Activated T-cell treated with anti-CD3 and anti-CD28 coated beads for 48 hours (primary cell): ENCODE measurements at places on chromosomes 3 and 15.

GRCh38 chr15:70617076-70617910 lies 146.1 kb downstream of the UACA start:
- no peak for DNase-seq

DNA sequence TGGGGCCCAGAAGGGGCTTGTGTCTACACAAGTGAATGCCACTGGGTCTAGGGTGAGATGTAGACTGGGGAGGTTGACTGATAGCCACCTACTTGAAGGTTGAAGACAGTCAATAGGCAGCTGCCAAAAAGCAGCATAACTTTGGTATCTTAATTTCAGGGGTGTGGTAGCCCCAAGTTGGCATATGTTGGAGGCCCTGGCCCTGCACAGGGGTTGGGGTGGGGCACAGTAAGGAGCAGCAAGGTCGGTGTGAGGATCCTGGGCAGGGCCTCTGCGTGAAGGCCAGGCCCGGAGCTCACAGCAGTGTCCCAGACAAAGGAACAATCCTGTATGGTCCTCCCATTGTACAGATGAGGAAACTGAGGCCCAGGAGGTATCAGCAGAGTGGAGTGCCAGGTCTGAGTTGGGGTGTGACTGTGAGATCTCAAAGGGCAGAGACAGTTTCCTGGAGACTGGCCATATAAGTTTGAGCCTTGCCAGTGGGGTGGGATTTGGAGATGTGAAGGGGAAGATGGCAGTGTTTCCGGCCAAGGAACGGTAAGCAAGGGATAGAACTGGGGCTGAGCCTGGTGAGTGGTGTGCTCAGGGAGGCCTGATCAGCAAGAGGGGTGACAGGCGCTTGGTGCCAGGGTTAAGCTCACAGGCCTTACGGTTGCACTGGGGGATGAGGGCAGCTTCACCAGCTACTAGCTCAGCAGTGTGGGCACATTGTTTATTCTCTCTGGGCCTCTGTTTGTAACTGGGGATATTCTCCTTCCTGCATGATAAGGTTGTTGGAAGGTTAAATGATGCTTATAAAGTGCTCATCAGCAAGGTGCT lies 1.7 kb downstream of the KLHL40 start:
- DNase-seq = no peak

GRCh38 chr3:114418107-114418506 lies 124.3 kb downstream of the TIGIT start:
- no peak for DNase-seq

GRCh38 chr3:28022916-28023315 lies 218.5 kb upstream of the CMC1 start:
- DNase-seq = no peak

GRCh38 chr3:185822221-185823000 lies 2.4 kb downstream of the IGF2BP2 start:
- no peak for DNase-seq

GRCh38 chr3:14222457-14222856 lies 43.8 kb downstream of the LSM3 start:
- DNase-seq = no peak

DNA sequence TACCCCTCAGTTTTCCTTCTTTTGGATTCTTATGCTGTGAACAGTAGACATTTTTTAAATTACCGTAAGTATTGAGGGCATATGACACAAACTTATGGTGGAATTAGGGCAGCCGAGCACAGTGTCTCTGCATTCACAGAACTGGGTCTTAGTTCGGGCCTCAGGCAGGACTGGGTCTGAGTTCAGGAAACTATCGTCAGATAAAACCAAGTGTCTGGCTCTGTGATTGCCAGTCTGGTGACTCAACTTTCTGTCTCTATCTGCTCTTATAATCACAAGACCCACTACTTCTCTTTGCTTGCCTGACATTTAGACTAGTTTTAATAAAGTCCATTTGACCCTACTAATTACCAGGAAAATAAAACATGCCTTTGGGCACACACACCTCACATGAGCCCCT lies 146.2 kb downstream of the LMLN start:
- DNase-seq = no peak
